ENCODE measurements at places on chromosomes 2 and 18.

GRCh38 chr18:37420315-37420880 lies 145.2 kb downstream of the CELF4 start:
- DNase-seq, result no peak

DNA sequence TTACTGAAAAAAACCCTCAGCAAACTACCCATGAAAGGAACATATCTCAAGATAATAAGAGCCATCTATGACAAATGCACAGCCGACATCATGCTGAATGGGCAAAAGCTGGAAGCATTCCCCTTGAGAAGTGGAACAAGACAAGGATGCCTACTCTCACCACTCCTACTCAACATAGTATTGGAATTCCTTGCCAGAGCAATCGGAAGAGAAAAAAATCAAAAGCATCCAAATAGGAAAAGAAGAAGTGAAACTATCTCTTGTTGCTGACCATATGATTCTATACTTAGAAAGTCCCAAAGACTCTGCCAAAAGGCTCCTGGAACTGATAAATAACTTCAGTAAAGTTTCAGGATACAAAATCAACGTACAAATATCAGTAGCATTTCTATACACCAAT lies 40.6 kb upstream of the MSTN start:
- DNase-seq, result no peak

DNA sequence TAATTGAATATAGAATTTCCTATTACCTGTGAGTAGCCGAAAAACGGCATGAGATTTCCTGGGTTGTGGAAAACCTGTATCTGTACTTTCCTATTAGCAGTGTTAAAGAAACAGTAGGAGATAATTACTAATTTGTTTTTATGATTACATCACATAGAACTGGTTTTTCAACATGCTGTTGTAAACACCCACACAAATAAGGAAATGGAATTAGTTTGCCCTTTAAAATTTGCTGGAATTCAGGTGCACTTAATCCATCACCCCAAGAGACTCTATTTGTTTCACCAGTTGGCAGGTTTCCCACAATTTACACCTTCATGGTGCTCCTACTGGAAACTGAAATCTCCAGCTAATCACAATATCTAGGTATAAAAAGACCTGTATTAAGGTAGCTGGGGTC lies 274.1 kb upstream of the SLC8A1 start:
- DNase-seq, result no peak

DNA sequence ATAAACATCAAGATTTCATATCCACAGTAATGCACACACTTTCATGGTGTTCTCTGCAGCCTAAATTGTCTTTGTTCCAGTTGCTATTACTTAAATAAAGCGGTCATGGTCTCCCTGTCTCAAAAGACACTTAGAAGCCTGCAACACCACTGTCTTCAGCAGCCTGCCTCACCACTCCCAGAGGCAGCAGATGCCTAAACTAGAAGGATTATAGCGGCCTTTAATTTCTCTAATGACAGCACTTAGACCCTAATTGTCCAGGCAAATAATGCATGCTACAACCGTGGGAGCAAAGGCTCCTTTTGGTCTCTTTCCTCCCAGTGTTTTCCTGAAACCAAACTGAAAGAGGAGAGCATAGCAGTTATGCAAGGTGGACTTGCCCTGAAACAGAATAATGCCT lies 248.8 kb upstream of the SLC39A10 start:
- DNase-seq, result peak; percentile 73

GRCh38 chr2:174600349-174600748 lies 2.7 kb upstream of the WIPF1 start:
- no peak for DNase-seq

- no peak for DNase-seq
Observed at GRCh38 chr18:37598966-37599896, 33.6 kb upstream of the CELF4 start.

- no peak for DNase-seq
Observed at GRCh38 chr18:25614168-25614567, 262.2 kb upstream of the ZNF521 start.

DNA sequence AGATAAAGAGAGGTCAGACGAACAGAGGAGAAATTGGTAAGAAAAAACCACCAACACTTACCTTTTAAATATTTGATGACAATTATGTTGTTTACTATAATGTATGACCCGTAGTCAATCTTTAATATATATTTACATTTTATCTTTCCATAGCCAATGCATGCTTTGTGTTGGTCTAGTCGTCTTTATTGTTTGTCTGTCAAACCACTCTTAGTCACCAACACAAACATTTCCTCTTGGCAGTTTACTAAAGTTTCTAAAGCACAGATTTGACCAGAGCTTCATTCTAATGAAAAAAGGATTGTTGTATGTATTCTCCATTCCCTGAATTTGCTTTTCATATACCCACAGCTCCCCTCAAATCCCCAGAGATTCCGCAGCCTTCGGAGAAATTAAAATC lies 784.7 kb upstream of the PIK3C3 start:
- no peak for DNase-seq

DNA sequence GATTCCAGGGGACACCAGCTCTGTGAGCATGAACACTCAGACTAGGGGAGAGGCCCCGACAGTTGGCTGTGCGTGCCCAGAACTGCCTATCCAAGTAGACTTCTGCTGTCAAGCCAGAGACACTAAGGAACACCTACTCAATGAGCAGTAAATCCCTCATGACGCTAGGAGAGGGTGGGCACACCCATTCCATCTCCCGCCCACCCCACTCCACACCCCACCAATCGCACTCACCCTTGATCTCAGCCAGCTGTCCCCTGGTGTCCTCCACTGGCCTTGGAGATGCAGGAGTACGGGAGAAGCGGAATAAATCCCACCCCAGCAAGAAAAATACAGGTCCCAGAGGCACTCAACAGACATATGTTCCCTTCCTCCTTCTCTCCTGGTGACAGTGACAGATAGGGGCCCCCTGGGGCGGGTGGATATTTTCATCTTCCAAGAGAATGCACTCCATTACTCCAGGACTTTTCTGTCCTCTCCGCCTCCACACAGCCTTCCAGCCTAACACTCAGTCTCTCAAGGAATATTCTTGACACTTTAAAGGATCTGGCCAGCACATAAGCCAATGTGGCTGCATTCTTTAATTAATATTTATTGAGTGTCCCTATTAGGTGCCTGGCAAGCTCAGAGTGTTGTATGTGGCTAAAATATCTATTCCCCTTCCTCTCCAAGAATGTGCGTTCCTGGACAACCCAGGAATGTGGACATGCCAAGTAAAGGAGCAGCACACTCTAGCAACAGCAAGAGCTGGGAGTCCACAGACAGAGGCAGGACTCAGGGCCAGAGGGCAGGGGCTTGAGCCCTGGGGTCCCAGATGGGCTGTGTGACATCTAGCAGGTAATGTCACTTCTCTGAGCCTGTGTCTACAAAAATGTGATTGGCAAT lies 13.1 kb upstream of the SMAD7 start:
- no peak for DNase-seq

DNA sequence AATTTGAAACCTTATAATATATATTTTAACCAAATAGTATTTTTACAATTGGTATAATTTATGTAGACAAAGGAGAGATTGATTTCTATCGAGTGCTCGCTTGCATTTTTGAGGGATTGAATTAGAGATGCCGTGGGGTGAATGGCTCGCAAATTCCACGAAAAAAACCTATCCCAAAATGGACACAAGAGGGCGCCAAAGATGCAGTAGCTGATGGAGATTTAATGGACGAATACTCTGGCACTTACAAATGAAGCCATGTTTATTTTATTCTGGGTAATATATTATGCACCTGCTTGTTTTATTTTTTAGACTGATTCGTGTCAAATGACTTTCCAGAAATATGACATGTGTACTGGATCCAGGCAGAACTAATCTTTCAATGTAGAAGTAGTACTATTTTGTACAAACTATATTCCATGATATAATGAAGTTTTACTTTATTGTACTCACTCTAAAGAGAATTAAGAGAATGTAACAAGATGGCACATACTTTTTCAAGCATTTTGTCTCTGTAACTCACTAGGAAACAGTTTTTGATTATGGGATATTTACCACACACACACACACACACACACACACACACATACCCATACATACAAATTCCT lies 505.4 kb downstream of the PLCL1 start:
- peak; percentile 52 for DNase-seq

- DNase-seq, result no peak
Observed at GRCh38 chr18:79956276-79956675, 4.8 kb upstream of the SLC66A2 start.

DNA sequence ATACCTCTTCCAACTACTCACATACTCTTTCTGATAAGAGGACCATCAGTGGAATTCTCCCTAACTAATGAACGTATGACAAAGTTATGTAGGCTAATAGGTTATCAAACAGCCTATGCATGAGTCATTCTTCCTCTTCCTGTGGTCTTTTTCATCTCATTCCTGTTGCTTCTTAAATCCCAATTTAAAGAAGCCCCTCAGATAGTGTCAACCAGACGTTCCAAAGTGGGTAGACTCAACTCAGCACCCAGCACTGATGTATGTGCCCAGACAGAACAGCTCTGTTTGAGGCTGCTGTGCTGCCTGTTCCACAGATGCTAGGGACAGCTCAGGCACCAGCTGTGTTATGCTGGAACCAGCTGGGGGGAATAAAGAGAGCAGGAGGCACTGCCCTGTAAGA lies 52.6 kb downstream of the CXCR4 start:
- DNase-seq, result no peak

DNA sequence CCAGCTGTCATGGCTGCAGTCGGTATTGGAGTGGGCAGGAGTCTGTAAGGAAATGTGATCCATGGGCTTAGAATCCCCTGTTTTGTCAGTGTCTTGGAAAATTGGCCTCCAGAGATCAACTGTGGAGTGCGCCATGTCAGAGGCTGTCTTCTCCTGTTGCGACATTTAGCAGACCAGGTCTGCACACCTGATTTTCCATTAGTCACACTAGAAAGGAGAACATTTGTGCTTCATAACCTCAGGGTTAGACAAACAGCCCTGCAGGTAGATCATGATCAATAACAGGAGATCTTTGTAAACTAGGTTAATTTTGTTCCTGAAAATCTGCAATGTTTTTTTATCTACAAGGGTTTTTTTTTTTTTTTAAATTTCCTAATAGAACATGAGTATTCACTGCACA lies 28.0 kb downstream of the LDLRAD4 start:
- DNase-seq, result no peak

DNA sequence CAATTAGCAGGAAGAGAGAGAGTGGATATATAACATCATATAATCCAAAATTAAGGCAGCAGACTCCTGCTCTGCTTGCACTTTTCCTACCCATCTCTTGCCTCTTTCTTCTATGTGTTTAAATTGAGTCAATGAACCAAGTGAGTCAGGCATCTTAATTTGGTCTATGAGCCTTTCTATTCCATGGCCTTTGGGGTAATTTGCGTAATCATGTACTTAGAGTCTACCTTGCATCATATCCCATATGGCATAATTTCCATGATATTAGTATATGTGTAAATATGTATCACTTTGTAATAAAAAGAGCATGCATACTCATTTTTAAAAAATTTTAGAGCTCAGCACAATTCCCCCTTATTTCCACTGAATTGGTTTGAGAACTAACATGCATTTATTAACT lies 555.2 kb downstream of the STK39 start:
- no peak for DNase-seq

DNA sequence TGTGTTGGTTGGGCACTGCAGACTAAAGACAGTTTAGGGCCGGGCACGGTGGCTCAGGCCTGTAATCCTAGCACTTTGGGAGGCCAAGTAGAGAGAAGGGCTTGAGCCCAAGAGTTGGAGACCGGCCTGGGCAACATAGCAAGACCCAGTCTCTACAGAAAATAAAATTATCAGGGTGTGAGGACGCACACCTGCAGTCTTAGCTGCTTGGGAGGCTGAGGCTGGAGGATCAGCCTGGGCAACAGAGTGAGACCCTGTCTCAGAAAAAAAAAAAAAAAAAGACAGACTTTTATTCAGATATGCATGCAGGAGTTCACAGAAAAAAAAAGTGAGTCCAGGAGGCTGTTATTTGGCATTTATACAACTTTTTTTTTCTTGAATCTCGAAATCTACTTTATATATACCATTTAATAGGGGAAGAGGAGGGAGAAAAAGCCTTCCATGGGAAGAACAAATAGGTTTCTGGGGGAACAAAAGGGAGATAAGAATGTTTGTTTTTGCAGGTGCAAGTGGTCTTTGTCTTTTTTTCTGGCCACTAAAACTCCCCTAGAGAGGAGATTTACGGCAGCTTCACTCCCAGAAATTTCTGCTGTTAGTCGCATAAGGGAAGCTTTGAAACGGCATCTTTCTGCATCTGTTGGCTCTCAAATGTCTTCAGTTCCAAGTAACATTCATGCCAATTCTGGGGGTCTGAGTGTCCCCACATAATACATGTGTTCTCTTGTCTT lies 4.1 kb upstream of the MSH6 start:
- DNase-seq, result no peak

- no peak for DNase-seq
Observed at GRCh38 chr2:238638982-238639628, 208.8 kb upstream of the TWIST2 start.

- DNase-seq, result peak; percentile 42
Observed at GRCh38 chr2:120736624-120737339, 1.1 kb downstream of the GLI2 start.

DNA sequence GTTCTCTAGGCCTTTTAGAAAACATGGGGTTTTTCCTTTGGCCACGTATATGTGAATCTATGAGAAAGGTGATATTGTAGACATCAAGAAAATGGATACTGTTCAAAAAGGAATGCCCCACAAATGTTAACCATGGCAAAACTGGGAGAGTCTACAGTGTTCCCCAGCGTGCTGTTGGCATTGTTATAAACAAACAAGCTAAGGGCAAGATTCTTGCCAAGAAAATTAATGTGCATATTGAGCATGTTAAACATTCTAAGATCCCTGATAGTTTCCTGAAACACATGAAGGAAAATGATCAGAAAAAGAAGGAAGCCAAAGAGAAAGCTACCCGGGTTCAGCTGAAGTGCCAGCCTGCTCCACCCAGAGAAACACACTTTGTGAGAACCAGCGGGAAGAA lies 64.9 kb downstream of the CYBRD1 start:
- DNase-seq, result no peak

GRCh38 chr2:166632616-166633015 lies 138.6 kb upstream of the SCN7A start:
- peak; percentile 7 for DNase-seq

DNA sequence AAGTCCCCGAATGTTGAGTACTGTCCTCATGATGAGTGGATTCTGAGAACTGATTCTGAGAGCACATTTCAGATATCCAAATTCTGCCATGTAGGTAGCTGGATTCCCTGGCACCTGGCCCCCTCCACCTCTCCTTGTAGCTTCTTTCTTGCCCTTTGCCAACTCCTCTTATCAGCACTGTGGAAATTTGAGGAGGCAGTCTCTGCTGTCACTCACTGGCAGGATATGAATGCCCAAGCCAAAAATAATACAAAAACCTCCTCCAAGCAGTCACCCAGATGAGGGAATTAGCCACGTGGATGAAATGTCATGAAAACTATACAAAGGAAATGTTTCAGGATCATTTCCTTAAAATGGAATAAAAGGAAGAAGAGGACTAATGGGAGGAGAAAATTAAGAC lies 276.8 kb downstream of the SETBP1 start:
- no peak for DNase-seq

DNA sequence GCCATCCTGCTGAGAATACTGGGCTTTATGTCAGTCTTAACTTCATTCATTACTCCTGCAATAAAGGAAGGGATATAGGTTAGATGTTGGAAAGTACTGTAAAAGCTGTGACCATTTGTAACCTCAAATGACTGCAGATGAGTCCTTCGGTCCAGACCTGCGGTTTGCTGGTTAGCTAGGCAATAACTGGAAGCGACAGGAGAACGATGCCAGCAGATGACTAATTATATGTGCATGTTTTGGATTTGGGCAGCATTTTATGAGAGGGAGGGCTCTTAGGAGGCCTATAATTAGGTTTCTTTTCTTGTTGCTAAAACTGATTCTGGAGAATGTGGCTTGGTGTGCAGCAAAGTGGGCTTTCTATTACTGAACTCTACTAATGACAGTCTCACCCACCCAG lies 205.6 kb downstream of the TMEM182 start:
- no peak for DNase-seq

GRCh38 chr2:20203521-20204225 lies 21.3 kb downstream of the SDC1 start:
- DNase-seq, result no peak

Measured in NCI-H1105 treated with DMSO at 0.1 percent for 48 hours (cell line).